NCI-H187 (cell line): ENCODE measurements at places on chromosomes 5 and 9.

- DNase-seq = no peak
Measured at GRCh38 chr5:135839566-135839965, 5.1 kb downstream of the SLC25A48 start.

GRCh38 chr9:111752455-111752854 lies 42.3 kb downstream of the SHOC1 start:
- DNase-seq = no peak

DNA sequence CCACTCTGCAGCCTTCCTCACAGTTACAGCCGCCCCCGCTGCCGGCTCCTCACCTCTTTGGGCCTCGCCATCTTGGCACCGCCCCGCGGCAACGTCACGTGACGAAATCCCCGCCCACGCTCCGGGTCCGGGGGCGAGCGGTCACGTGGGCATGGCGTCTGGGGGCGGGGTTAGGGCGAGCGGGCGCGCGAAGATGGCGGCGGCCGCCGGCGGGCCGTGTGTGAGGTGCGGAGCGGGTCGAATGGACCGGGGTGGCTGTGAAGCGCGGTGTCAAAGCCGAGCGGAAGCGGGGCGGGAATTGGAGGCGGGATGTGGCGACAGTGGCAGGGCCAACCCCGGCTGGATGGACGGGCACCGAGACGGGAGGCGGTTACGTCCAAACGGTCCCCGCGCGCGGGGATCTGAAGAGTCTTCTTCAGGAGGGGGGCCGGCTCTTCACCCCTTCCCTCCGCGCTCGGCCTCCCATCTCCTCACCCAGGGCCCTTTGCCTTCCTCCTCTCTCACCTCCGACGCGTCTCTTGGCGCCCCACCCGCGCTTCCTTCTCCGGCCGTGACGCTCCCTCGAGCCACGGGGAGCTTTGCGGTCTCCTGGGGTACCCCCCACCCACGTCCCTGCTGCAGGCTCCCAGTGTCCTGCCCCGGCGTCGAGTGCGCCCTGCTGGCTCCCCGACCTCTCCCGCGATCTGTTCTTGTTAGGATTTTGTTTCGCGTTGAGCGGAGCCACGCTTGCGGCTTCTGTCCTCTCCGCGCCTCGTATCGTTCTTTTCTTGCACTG lies at the start of the genes DOLK and NUP188:
Gene DOLK (minus strand): TSS at position 77 of the 775 bp plus-strand sequence. CDS start 300 bp downstream, outside the sequence.
Gene NUP188 (plus strand): TSS at position 173 of the 775 bp plus-strand sequence. CDS start 21 bp downstream, at position 194.
- peak; percentile 65 for DNase-seq

DNA sequence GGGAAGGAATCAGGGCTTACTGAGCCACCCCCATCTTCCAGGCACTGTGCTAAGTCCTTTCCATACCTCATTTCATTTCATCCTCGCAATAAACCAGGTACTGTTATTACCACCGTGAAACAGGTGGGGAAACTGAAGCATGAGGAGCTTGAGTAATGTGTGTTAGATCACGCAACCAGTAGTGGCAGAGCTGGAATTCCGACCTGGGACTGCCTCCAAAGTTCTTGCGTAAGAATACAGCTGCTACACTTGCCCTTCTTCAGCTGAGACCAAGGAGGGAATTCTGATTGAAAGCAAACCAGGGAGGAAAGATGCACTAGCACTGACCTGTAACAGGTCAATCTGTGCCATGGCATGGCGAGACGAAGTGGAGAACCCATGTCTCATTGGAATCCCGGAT lies 113.4 kb upstream of the MSX2 start:
- no peak for DNase-seq

- DNase-seq = peak; percentile 24
Measured at GRCh38 chr9:114452219-114453165, 52.8 kb downstream of the WHRN start.

DNA sequence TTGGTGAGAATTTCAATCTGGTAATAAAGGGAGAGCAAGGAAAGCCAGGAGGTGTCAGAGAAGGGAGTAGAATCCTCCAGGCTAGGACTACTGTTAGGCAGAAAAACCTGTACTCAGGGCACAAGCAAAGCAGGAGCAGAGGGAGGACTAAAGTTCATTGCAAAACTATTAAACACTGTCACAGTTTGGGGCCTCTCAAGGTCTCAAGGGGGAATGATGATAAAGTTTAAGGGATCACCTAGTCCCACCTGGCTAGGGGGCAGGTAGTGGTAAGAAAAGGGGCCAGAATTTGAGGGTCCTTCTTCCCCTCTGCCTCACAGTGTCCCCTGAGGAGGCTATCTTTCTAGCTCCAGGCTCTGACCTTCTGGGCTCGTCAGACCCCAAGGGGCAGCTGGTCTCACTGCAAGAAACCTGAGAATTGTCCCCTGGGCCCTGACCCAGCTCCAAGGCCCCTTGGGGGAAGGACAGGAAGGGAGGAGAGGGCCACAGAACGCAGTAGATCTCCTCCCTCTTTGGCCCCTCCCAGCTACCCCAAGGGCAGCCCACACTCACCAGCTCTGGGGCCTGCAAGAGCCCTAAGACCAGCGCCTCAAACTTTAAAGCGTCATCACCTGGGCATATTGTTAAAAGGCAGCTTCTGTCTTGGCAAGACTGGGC lies 974 bp downstream of the CCDC69 start:
- DNase-seq = no peak

GRCh38 chr9:87147839-87148238 lies 200.5 kb upstream of the GAS1 start:
- DNase-seq = no peak

GRCh38 chr5:98982880-98983279 lies 54.1 kb upstream of the CHD1 start:
- no peak for DNase-seq

- DNase-seq = no peak
Measured at GRCh38 chr9:13181652-13182051, 97.8 kb downstream of the MPDZ start.

GRCh38 chr5:81188962-81189361 lies 44.2 kb upstream of the CKMT2 start:
- no peak for DNase-seq

- peak; percentile 54 for DNase-seq
Measured at GRCh38 chr5:179795863-179796833, 2.4 kb downstream of the LTC4S start.

GRCh38 chr9:135251996-135252760 lies 164.7 kb downstream of the OLFM1 start:
- DNase-seq = no peak

GRCh38 chr9:27347889-27348288 lies 50.9 kb upstream of the EQTN start:
- no peak for DNase-seq

GRCh38 chr9:80964374-80964773 lies 725.0 kb downstream of the TLE1 start:
- peak; percentile 36 for DNase-seq

DNA sequence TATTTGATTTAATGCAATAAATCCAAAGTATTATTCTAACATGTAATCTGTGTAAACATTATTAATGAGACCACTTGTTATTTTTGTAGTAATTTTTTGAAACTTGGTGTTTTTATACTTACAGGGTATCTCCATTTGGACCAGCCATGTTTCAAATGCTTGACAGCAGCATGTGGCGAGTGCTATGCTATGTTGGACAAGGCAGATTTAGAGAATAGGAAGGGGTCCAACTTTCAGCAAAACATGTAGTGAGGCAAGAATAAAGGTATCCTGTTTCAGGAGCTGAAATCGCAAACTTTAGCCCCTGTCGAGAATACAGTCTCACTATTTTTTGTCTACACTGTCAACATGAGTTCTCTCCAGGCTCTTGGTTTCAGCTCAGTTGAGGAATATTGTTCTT lies 33.7 kb downstream of the SNX24 start:
- no peak for DNase-seq

GRCh38 chr9:108609227-108609896 lies 246.4 kb downstream of the ACTL7B start:
- DNase-seq = no peak

GRCh38 chr9:117678871-117679270 lies 25.3 kb upstream of the TLR4 start:
- DNase-seq = no peak

GRCh38 chr9:21810388-21810787 lies 8.0 kb downstream of the MTAP start:
- DNase-seq = no peak

GRCh38 chr5:136894070-136894469 lies 528.7 kb upstream of the TRPC7 start:
- no peak for DNase-seq

DNA sequence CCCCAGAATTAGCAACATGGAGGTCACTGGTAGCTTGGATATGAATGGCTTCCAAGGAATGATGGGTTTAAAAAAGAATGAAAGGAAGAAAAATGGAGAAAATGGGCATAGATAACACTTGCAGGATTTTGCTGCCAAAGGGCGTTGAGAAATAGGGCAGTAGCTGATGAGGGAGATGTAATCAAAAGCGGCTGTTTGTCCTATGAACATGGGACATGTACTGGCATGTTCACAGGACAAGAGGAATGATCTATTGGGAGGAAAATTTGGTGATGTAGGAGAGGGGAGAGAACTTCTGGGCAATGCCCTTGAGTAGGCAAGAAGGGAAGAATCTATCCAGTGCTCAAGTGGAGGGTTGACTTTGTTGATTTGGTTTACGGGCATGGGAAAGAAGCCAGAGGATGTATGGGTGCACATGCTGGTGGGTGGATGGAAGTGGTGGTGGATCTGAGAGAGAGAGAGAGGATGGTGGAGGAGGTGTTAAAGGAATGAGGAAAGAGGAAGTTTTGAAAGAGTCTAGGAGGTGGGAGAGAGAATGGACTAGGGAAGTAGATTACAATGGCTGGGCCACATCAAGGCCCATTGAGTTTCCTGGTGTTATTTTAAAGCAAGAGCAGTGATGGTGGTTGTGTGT lies 115.1 kb upstream of the MVB12B start:
- DNase-seq = no peak

DNA sequence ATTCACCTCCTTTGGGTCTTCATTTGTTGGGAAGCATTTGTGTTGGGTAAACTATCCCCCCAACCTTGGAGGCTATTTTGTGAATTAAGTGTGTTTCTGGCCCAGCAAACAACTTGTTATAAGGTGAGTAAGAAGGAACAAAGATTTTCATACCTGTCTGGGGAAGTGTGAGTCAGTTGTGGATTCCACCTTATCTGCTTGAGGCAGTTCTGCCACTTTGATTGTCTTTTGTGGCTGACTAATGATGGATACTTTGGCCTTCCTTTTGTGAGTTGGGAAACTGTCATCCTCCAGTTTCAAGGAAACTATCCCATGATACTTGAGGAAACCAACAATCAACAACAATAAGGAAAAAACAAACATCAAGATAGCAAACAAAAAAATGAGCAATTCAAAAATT lies 24.6 kb upstream of the CER1 start:
- no peak for DNase-seq

GRCh38 chr5:32692036-32692746 lies 18.9 kb upstream of the NPR3 start:
- no peak for DNase-seq

DNA sequence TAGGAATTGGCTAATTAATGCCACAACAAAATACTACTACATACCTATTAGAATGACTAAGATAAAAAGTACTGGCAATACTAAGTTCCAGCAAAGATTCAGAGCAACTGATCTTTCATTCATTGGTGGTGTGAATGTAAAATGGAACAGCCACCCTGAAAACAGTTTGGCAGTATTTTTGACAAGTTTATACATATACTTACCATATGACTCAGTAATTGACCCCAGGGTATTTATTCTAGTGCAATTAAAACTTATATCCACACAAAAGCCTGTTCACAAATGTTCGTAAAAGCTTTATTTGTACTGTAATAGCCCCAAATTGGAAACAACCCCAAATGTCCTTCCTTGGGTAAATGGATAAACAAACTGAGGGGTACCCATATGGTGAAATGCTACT lies 270.8 kb upstream of the ACTBL2 start:
- DNase-seq = no peak

DNA sequence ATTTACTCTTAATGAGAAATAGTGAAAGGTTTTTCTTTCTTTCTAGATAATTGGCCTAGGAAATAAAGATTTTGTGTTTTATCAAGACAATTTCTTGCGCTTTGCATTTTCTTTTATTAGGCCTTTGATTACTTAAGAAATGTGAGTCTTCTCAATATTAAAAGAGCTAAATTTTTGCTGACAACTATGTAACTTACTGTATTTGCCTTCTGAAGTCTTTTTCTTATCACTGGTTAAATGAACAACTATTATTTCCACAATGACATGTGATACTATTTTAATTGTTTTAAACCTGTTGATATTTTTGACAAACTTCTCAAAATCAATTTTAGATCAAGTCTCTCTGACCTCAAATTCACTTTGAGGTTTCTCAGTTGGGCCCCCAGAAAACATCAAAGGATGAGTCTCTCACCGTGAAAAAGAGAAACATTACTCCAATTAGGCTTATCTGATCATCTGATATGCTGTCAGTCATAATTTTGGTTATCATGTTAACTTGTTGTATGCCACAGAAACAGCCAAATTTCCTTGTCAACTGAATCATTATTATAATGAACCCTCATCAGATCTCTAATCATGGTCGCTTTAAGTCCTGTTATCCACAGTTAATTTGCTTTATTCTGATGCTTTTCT lies 48.8 kb downstream of the RAPGEF1 start:
- no peak for DNase-seq

DNA sequence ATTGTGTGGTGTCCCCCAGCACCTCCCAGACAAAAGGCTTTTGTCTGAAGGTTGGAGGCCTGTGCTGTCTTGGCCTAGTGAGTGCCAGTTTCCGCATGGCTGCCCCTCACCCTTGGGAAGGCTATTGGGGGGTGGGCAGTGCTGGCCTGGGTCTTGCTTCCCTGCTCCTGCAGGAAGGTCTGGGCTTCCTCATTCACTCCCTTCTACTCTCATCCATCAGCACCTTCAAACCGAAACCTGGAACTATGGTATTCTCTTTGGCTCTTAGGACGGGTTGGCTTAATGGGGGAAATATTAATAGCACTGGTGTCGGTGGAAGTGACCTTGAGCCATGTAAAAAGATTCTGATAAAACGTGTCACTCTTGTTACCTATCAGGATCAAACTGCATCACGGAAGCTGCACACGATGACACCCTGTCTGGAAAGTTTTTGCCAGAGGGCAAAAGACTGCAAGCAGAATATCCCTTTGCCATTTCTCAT lies 34.0 kb upstream of the GLRX start:
- DNase-seq = no peak

GRCh38 chr5:10586008-10586407 lies 22.1 kb downstream of the ANKRD33B start:
- DNase-seq = no peak

GRCh38 chr9:2013743-2014475 lies 1.2 kb upstream of the SMARCA2 start:
- no peak for DNase-seq
